Activated CD4-positive, alpha-beta T cell treated with anti-CD3 and anti-CD28 coated beads, Interleukin-10, Interleukin-2, amounts not matched to agents 100 ng/mL and 50 ng/mL, durations not matched to agents 16 hours and 8 hours (primary cell): ENCODE measurements at places on chromosomes 11 and 22.

- no peak for DNase-seq
Measured at GRCh38 chr11:77370217-77370616, 68.7 kb upstream of the GDPD4 start.

DNA sequence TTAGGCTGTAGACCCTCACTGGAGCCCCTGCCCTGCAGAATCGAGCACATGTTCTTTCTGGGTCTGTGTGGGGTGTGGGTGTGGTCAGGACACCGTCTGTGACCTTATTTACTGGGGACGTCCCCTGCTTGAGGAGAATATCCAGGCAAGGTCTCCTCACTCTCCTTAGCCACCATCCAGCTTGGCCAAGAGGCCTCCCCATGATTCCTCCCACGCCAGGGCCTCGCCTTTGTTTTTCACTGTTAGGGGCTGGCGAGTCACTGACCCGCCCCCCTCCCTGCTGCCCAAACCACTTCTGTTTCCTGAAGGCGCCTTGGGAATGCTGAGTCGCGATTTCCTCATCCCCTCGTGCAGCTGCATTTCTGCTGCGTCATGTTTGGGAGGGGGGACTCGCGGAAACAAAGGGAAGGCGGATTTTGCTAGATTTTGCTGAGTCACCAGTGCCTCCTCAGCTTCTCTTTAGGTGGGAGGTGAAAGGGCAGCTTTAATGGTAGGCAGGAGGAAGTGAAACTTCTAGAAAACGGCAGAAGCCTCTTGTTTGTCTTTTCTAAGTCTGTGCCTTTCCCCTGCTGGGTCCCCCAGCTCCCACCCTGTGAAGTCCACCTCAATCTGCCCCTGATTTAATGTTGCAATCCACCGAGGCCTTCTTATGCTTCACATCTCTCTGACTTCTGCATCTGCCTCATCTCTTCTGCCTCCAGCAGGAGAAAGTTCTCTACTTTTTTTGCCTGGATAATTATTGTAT lies 4.0 kb upstream of the HMOX1 start:
- DNase-seq: peak; percentile 76

DNA sequence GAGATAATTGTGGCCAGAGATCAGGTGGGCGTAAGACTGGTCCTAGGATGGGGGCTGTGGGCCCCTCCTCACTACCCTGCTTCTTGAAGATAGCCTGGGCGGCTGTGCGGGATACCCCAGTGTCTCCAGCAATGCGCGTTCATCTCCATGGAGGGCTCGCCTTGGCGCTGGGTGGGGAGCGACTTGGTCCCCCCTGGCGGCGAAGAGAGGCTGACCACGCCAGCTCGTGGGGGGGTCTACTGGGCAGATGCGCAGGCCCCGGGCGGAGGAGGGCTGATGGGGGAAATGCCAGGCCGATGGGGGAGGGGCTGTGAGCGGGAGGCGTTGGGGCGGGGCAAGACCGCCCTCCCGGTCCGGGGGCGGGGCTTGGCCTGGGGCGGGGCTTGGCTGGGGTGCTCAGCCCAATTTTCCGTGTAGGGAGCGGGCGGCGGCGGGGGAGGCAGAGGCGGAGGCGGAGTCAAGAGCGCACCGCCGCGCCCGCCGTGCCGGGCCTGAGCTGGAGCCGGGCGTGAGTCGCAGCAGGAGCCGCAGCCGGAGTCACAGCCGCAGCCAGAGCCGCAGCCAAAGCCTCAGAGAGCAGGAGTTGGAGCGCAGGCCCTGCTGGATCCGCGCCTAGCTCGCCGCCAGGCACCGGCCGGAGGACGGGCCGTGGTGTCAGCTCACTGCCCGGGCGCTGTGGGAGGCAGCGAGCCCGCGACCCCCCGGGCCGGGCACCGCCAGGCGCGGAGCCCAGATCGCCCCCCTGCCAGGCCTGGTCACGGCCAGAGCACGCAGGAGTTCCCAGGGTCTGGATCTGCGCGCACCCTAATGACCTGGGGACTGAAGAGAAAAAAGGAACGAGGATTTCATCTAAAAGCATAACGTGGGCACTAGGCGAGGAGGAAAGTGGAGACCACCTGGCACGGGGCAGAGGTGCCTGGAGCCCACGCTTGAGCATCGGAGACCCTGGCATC lies at the start of gene SLC35E4:
Gene SLC35E4 (plus strand): TSS at position 509 of the 953 bp plus-strand sequence. CDS start 670 bp downstream, outside the sequence.
- peak; percentile 98 for DNase-seq

- no peak for DNase-seq
Measured at GRCh38 chr22:19367763-19368367, 63.7 kb downstream of the HIRA start.

DNA sequence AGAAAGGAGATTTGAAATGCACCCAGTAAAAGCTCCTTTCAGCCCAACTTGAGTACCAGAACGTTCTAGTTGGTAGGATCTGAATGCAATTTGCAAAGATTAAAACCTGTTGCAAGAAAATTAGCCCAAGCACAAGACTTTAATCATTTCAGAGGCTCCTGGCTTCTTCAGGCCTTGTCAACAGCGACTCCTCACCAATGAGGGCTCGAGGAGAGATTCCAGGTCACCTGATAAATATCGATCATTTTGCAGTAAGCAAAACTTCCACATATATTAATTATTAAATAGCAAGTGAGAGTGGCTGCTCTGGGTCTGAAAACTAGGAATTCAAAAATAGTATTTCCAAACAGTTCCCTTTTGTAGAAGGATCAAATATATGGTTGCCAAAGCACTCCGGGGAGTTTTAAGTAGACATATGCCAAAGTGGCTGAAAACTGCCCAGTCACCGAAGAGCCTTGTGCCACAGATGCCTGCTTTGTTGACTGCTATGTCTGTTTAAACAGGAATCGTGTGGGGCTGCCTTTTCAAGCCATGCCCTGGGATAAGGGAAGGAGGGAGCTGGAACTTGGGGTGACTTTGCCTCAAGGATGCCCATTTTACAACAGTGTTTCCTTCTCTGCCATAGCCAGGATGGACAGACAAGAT lies 64.0 kb downstream of the CSNK2A3 start:
- no peak for DNase-seq

- DNase-seq: no peak
Measured at GRCh38 chr22:41556561-41556960, 4.2 kb upstream of the CSDC2 start.

DNA sequence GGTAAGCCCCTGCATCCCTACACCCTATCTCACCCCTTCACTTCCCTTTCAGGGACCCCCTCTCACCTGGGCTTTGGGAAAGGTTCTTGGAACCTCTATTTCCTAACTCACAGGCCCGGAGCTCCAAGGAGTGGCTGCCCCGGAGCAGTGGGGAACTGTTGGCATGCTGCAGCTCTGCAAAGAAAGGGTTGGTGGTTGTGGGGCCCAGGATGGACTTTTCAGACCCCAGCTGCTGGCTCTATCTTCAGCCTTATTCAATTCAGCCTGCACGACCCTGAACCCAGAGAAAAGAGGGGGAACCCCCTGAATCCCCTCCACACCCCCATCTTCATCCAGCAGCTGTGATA lies 10.0 kb downstream of the ROBO4 start:
- no peak for DNase-seq

GRCh38 chr11:116792869-116793771 lies 1.4 kb upstream of the APOA5 start:
- DNase-seq: no peak

- no peak for DNase-seq
Measured at GRCh38 chr11:68935066-68935465, 31.4 kb downstream of the IGHMBP2 start.

DNA sequence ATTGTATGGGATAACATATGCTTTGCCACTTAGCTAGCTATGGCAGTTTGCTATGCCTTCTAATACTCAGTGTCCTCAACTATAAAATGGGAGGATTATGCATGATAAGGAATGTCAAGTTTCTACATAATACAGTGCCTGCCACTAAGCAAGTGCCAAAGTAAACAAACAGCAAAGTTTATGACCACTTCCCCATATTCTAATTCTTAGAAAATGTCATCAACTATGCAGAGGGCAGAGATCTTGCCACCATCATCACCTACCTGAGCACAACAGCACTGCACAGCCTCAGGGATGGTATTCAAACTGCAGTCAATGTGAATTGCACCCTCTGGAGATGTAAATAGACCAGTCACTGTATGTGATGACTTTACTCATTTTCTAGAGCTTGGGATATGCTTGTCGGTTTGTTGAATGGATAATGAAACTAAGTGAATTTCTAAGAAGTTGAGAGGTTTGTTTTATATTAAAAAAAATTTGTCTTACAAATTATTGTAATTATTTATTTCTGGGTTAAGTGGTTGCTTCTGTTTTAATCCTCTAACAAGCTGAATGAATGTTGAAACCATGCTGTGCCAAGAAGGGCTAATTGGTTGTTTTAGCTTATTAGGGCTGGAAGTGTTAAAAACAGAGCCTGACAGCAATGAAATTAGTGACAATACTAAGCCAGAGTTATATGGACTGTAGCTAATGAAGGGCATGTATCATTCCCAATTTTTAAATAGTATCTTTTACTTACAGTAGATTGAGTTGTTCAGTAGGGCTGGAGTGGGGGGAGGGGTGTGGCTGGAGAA lies 398.4 kb downstream of the CNTN5 start:
- DNase-seq: no peak

GRCh38 chr11:88813233-88813915 lies 252.4 kb downstream of the GRM5 start:
- DNase-seq: peak; percentile 4

DNA sequence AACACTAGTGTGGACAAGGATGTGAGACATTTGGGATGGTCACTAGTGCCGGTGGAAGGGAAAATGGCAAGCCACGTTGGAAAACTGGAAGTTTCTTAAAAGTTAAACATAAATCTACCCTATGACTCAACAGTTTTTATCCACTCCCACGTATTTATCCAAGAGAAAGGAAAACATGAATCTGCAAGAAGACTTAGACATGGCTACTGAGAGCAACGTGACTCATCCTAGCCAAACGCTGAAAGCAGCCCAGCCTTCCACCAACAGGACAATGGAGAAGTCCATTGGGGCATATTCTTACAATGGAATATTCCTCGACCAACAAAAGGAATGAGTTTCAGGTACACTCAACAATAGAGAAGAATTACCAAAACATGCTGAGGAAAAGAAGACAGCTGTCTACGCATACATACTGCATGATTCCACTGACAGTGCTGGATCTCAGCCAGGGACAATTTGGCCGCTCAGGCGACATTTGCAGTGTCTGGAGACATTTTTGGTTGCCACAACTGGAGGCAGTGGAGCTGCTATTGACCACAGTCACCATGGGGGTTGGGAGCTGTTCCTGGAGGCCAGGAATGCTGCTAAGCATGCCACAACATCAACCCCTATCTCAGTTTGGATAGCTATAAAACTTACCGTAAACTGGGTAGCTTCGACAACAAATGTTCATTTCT lies 21.2 kb downstream of the SYT13 start:
- DNase-seq: no peak

DNA sequence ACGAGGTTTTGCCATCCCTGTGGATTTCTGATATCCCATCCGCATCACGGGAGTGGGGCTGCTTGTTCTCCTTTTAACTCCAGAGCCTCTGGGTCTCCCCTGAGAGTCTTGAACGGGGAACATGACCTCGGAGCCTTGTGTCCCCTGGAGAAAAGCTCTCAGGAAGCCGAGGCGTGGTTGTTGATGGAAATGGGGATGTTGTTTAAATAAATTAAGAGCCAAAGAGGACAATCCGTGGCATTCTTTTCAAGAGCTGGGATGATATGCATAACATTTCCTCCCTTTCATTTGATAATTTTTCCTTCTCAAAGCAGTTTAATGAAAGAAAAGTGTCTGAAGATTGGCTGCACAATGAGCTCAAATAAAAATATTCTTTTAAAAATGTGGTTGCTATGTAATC lies 14.2 kb downstream of the TSPAN18 start:
- no peak for DNase-seq

DNA sequence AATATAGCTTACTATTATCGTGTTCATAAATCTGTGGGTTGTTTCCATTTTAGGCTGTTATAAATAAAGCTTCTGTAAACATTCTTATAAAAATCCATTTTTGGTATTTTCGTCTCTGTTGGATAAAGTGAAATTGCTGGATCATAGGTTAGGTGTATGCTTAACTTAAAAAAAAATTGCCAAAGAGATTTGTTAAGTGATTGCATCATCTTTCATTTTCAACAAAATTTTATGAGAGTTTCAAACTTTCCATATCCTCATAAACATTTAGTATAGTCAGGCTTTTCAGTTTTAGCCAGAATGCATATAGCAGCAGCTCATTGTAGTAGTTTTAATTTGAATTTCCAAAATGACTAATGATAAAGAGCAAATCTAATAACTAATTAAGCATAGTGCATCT lies 146.7 kb upstream of the CNTN5 start:
- no peak for DNase-seq

- DNase-seq: no peak
Measured at GRCh38 chr11:27599217-27599616, 92.6 kb upstream of the LIN7C start.

DNA sequence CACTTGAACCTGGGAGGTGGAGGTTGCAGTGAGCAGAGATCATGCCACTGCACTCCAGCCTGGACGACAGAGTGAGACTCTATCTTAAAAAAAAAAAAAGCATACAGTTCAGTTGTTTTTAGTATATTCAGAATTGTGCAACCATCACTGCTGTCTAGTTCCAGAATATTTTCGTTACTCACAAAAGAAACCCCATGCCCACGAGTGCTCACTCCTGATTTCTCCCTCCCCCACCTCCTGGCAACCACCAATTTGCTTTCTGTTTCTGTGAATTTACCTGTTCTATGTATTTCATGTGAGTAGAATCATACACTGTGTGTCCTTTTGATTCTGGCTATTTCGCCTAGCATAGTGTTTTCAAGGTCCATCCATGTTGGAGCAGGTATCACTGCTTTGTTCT lies 24.8 kb downstream of the PTPRJ start:
- peak; percentile 72 for DNase-seq

DNA sequence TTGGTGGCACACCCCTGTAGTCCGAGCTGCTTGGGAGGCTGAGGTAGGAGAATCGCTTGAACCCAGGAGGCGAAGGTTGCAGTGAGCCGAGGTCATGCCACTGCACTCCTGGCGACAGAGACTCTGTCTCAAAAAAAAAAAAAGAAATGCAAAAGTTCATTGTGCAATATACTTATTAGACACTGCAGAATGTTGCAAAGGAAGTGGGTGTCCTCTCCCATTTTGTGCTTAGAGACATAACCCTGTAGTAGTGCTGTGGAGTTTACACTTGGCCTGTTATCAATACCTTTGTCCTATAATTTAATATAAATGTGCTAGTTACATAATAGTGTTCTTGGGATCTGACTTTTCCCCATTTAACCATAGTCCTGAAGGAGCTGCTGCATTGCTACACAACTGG lies 9.4 kb downstream of the BCL2L13 start:
- DNase-seq: no peak

DNA sequence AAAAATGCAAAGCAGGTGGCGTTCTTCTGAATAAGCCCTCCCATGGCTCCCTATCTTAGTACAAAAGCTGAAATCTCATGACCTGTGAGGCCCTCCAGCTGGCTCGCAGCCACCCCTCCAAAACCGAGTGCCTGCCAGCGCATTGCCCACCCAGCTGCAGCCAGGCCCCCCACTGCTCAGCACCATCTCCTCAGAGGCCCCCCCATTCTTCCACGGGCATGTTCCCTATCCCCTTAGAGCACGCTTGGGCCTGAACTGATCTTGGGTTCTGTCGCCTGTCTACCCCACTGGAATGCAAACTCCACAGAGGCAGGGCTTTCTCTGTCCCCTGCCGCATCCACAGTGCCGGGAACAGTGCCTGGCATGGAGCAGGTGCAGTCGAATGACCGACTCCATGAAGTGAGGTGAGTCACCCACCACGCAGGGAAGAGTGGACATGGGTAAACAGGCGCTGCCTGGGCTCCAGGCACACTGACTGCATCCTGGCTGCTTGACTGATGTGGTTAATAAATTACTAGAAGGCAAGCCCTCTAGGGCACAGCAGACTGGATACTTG lies 11.3 kb upstream of the EFCAB6 start:
- DNase-seq: no peak

- DNase-seq: no peak
Measured at GRCh38 chr22:31062566-31063230, 18.4 kb upstream of the SMTN start.
